ENCODE measurements at places on chromosomes 1 and 21.

DNA sequence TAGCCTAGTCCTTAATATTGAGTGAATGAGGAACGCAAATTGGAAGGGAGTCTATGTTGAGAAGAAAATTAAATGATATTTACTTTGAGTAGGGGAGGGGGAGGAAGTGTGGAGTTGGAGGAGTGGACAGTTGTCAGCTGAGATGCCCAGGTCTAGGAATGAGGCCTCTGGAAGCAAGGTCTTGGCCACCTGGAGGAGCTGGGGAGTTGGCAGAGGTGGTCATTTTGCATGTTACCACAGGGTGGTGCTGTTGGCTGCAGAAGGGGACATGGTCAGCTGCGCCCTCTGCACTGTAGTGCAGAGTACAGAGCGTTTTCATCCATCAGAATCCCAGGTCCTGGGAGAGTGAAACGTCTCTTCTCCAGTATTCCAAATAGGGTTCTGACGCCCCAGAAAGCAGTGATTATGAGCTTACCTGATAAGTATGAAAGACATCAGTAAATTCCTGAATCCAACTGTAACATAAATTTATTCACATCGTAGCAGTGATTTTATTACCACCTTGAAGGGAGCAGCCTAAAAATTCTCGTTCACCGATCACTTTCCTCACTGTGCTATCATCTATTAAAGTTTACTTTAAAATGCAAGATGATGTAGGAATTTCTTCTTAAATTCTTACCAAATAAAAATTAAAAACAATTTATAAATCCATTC lies 13.8 kb downstream of the PARK7 start:
- DNase-seq = no peak

DNA sequence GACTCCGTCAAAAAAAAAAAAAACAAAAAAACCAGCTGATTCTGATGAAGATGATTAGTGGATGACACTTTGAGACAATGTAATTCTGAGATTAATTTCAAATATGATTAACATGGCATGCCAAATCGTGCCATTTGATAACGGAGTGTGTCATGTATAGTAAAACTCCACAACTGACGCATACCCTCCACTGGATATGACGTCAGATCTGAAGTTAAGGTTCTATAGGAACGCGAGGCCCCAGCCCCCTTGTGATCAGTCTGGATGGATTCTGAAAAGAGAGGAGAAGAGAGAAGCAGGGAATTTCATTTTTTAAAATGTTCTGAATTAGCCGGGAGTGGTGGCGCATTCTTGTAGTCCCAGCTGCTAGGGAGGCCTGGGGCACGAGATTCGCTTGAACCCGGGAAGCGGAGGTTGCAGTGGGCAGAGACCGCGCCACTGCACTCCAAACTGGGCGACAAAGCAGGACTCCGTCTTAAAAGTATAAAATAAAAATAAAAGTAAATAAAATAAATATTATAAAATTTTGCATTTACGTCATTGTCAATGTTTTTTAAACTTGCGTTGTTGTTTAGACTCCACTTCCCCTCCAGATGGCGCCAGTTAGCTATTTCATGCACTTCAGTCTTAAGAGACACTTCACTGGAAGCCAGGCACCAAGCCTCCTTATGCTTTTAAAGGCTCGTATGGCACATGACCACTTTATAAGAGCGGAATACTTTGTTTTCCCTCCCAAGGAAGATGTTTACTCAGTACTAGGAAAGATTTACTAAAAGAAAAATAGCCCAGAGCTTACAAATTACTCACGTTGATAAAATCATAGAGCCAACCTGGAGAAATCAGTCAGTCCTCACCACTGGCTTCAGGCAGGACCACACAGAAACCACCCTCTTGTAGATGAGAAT lies 65.5 kb downstream of the UBE2U start:
- DNase-seq = peak; percentile 40

GRCh38 chr1:32353431-32353830 lies 8.9 kb downstream of the FAM229A start:
- DNase-seq = no peak

GRCh38 chr1:2269193-2269921 lies 41.2 kb downstream of the SKI start:
- DNase-seq = no peak

- DNase-seq = no peak
Measured at GRCh38 chr1:79042117-79042516, 35.6 kb upstream of the ADGRL4 start.

DNA sequence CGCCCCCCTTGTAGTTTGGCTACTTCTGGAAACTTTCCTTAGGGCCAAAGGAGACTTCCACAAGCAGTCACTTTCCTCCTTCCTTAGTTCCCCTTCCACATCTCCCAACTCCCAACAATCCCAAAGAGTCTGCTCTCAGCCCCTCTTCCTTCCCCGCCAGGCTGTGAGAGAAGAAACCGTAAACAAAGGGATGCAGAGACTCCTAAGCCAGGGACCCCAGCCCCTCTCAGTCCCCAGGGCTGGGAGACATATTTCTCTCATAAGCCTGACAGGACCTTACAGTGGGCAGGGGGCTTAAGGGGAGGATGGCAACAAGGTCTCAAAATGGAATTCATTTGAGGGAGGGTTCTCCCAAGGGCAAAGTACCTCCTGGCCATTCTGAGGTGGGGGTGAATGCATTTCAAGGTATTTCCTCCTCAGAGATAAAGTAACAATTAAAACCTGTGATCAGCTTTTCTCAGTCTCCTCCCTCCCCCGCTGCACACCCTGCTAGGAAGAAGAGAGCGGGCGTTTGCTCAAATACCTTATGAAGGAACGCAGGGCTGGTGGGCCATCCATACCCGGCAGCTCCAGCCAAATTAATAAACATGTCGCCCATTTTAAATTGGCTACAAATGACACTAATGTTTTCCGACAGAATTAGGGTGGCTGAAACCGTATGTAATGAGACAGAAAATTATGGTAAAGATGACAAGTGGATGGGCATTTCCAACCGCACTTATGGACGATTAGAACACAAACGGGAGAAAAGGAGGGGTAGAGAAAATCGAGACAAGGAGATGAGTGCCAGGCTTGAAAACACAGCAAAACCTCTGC lies 4.0 kb downstream of the BARHL2 start:
- no peak for DNase-seq

DNA sequence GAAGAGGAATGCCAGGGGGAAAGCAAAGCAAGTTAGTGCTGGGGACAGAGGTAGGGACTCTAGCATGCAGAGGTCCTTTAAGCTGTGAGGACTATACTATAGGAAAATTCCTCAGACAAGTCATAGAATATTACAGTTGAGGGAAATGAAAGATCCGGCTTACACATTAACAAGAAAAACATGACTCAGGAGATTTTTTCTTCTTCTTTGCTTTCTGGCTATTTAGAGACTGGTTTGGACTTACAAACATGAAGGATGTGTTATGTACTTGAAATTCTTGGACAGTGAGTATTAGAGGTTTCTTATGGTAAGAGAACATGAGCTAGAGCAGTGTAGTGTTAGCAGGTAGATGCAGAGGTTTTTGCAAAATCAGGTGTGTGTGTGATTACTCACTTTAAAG lies 24.9 kb downstream of the USP25 start:
- no peak for DNase-seq

- no peak for DNase-seq
Measured at GRCh38 chr1:64865105-64865757, 101.1 kb downstream of the JAK1 start.

DNA sequence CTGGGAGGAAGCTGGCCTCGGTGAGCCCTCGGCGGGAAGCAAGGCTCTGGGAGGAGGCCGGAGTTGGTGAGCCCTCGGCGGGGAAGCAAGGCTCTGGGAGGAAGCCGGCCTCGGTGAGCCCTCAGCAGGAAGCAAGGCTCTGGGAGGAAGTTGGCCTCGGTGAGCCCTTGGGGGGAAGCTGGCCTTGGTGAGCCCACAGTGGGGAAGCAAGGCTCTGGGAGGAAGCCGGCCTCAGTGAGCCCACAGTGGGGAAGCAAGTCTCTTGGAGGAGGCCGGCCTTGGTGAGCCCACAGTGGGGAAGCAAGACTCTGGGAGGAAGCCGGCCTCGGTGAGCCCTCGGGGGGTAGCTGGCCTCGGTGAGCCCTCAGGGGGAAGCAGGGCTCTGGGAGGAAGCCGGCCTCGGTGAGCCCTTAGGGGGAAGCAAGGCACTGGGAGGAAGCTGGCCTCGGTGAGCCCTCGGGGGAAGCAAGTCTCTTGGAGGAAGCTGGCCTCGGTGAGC lies 36.0 kb downstream of the KRTAP10-1 start:
- DNase-seq = no peak

DNA sequence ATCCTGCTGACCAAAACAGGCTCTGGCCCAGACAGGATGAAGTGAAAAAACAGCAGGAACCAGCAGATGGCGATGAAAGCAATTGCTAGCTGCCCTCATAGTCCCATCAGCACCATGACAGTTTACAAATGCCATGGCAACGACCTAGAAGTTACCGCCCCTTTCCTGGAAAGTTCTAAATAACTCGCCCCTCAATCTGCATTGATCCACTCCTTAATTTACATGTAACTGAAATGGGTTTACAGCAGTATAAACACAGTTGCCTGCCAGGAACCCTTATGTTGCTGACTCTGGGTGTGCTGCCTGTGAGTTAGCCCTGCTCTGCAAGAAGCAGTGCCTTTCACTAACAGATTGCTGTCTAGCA lies 65.5 kb upstream of the CR1L start:
- no peak for DNase-seq

GRCh38 chr1:239446611-239447010 lies 60.2 kb downstream of the CHRM3 start:
- no peak for DNase-seq

GRCh38 chr1:79874289-79874688 lies 867.8 kb upstream of the ADGRL4 start:
- no peak for DNase-seq

GRCh38 chr1:14871218-14871970 lies 272.9 kb downstream of the KAZN start:
- DNase-seq = no peak

GRCh38 chr1:4734791-4735190 lies 80.4 kb downstream of the AJAP1 start:
- no peak for DNase-seq

DNA sequence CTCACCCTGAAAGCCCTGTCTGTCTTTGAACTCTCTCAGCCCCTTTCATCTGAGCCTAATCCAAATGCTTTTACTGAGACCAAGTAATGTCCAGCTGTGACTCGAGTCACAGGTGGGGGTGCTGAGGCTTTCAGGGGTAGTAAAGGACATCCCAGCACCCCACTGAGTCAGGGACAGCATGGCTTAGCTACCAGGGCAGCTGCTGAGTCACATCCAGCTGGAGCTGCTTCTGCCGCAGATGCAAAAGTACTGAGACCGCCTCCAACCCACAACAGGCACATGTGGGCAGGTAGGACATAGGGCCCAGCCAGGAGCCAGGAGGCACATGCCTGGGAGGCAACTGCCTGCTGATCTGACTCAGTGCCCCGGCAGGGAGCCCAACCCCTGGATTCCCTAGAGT lies 6.7 kb upstream of the VSIG8 start:
- no peak for DNase-seq

DNA sequence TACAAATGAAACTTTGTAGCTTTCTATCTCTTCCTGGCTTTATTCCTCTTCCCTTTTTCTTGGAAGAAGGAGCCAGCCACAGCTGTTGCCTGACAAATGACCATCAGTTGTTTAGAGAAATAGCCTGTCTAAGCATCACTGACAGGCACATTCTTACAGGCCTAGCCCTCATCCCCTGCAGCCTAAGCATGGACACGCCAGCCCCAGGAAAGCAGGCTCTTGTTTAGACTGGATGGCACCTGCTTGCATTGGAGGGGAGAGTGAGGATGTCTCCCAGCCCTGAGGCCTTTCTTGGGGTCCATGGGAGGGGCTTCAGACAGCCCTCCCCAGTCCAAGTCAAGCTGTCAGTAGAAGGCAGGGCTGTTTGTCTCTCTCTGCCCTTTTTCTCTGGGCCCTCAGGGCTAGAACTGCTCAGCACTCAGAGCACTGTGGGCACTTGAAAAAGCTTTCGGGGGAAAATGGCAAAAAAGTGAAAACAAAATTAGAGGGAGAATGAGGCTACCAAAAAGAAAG lies 282.5 kb upstream of the PLXNA2 start:
- DNase-seq = no peak

DNA sequence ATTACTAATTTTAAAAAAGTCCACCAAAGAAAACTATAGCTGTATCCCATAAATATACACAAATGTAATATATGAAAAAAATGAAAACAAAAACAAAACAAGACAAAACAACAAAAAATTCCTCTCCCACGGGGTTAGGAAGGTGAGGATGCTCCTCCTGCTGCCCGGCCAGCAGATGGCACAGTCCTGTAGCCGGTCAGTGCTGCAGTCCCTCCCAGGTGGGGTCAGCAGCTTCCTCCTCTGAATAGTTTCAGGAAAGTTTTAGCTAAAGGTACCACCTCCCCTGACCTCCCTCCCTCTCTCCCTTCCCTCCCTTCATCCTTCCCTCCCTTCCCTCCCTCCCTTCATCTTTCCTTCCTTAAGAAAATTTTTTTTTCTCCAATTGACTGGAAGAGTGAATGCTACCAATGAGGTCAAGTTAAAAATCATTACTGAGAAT lies 67.8 kb upstream of the BCL10 start:
- DNase-seq = no peak

- DNase-seq = no peak
Measured at GRCh38 chr1:227898502-227899140, 49.1 kb downstream of the WNT9A start.

GRCh38 chr1:110707232-110707631 lies 32.5 kb upstream of the KCNA3 start:
- no peak for DNase-seq

- no peak for DNase-seq
Measured at GRCh38 chr21:25913479-25913878, 178.7 kb downstream of the GABPA start.

GRCh38 chr1:228939001-228939691 lies 203.9 kb downstream of the RHOU start:
- DNase-seq = no peak

- DNase-seq = no peak
Measured at GRCh38 chr1:14263671-14264070, 334.8 kb upstream of the KAZN start.

DNA sequence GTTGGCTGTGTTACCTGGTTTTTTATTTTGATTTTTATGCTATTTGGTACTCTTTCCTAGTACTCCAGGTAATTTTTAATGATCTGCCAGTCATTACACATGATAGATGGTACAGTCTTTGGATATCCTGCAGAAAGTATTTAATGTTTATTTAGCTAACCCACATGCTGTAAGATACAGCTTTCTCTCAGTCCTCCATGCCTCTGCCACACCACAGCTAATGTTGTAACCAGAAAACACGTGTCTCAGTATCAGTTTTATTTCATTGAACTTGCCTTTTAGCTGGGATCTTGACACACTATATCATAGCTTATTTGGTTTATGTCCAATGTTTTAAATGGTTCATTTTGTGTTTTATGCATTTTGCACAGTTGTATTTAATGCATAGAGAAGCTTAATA lies 1648.4 kb downstream of the KCNT2 start:
- DNase-seq = no peak
